ENCODE measurements at places on chromosomes 6 and 20.

DNA sequence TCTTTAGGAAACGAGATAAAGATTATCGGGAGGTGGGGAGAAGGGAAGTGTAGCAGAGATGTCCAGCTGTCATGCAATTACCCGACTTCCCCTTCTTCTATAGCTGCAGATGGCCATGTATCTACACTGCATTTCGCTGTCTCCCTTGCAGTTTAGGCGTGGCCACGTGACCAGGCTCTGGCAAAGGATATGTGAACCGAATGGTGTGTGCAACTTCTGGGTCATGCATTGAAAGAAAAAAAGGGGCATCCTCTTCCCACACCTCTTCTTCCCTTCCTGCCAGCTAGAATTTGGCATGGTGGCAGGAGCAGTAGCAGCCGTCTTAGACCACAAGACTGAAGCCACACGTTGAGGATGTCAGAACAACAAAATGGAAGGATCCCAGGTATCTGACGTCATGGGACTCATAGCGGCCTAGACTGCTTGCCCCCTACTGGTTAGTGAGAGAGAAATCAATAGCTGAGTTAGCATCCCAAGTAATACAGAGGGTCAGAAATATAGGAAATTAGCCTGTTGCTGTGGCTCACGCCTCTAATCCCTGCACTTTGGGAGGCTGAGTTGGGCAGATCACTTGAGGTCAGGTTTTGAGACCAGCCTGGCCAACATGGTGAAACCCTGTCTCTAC lies 32.8 kb downstream of the TCF15 start:
- no peak for DNase-seq

DNA sequence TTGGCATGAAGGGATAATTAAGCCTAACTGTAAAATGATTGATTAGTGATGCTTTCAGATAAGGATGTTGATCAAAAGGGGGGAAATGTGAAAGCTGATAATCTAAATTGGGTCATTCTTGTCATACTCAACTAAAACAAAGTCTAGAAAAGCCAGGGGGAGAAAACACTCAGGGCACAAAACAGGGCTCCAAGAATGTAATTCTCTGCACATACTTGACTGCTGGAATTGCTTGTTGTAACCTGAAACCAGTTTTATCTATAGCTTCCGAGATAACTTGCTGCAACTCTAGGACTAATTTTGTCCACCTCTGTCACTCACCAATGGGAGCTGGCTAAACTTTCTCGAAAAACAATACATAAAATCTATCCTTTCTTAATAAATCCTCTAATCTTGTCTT lies 310.3 kb downstream of the CLVS2 start:
- no peak for DNase-seq

DNA sequence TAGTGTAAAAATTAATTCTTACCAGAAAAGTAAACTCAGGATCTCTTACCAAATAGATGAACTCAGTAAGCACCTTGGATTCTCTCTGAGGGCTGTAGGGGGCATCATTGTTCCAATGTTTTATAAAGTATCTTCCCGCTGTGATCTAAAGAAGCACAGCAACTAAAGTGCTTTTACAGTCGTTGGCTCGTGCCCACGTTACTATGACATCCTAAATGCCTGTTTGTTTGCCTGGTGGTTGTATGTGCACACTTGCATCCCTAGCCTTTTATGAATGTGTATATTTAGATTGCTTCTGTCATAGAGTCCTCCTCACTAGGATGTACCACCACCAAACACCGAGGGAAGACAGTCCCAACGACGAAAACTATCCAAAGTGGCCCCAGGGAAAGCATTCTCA lies 34.5 kb downstream of the SLX4IP start:
- DNase-seq: no peak

- DNase-seq: no peak
Measured at GRCh38 chr6:18845896-18846295, 458.7 kb downstream of the RNF144B start.

DNA sequence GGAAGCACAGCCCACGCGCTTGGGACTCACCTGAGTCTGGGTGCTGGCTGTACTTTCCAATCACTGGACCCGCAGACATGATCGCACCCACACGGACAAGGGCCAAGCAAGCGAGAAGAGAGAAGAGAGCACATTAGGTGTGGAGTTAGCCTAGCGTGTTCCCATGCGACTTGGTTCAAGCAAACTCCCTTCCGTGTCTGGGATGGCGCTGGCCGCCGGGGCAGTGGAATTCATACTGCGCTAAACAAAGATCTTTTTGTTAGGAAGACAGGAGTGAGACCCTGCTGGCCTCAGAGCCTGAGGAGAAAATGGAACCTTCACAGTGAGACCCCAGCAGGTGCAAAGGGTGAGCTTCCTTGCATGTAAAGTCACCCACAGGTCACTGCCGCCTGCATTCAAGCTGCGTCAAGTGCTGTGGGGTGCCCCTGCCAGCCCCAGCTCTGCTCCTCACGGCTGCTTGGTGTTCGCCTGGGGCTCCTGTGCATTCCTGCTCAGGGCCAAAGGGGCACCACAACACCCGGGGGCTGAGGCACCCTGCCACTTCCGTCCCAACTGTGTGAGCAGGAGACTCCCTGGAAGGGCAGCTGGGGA lies 26.4 kb downstream of the PSMG4 start:
- DNase-seq: no peak

- no peak for DNase-seq
Measured at GRCh38 chr6:73866305-73866704, 170.3 kb downstream of the CD109 start.

DNA sequence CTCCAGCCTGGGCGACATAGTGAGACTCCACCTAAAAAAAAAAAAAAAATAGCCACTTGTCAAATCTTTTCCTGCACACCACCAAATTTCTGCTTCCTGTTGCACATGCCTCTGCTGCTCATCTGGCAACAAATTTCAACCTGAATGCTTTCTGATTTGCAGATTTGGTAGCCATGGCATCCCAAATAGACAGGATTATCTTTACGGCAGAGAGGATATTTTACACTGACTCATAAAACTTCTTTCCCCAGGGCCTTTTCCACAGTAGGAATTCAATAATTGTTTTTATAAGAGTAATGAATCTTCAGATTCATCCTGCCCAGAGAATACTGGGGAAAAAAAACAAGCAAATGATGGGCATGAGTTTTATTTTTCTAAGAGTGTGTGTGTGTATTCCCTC lies 264.6 kb downstream of the FRK start:
- DNase-seq: no peak

GRCh38 chr6:83815631-83816272 lies 37.4 kb upstream of the RIPPLY2 start:
- no peak for DNase-seq
